ENCODE measurements at places on chromosomes 3 and 15.
A peak's percentile ranks its signal among the peaks of the same experiment; 100 is the strongest.

GRCh38 chr3:39937315-39937714 is 127.9 kb downstream of the MYRIP start:
- no peak for DNase-seq

- DNase-seq = no peak
These were observed 576.3 kb downstream of the NTRK3 start for GRCh38 chr15:87680208-87680607.

- peak; percentile 69 for DNase-seq
These were observed 61.3 kb downstream of the VGLL4 start for GRCh38 chr3:11582191-11582968.

DNA sequence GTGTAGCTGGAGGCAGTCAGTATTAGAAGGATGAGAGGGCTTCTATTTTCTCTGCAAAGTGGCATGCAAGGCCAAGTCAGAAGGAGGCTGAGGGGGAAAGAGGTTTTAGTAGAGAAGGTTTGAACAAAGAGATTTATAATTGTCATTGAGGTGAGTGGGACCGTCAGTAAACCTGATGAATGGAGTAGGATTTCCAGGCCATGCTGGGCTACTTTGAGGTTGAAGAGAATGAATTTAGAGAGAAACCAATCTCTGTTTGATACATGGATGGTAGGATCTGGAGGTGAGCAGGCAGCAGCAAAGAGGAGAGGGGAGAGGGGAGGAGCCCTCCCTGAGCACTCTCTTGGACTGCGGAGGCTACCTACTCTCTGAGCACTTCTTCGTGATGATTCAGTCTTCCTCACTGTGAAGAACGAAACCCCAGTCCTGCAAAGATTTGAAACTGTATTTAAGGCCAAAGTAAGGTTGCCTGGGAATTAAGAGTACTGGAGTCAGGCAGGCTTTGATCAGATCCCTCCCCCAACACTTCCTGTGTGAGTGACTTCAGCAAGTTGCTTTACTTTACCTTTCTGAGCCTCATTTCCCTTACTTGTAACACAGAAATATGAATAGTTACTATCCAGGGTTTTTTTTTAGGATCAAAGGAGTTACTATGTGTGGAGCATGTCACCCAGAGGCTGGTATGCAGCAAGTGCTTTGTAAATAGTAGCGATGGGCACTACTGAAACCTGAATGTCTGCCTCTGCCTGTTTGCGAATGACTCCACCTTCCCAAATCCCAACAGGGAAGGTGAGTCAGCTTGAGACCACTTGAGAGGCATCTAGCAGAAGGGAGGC is 75.8 kb downstream of the RPL39L start:
- DNase-seq = no peak

- DNase-seq = no peak
These were observed 620.3 kb upstream of the AGTR1 start for GRCh38 chr3:148077318-148077923.

- no peak for DNase-seq
These were observed 4.0 kb upstream of the AQR start for GRCh38 chr15:34973512-34973911.

DNA sequence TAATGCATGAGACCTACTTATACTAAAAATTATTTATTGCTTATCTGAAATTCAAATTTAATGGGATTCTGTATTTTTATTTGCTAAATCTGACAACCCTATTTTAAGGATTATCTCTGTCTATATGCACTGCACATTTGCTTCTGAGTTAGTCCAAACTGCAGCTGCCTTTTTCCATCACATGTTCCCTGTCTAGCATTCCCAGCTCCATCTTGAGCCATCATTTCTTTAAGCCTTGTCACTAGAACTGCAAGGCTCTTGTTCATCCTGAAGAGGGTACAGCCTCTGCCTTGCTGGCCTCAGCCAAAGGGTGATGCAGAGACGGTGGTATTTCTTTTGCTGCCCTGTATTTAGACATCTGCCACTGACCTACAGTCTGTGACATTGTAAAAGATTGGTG is 125.8 kb upstream of the STT3B start:
- DNase-seq = no peak

- no peak for DNase-seq
These were observed 89.5 kb downstream of the PTPRG start for GRCh38 chr3:61650719-61651410.

- no peak for DNase-seq
These were observed 39.5 kb downstream of the BTLA start for GRCh38 chr3:112459750-112460149.

- peak; percentile 60 for DNase-seq
These were observed 1.8 kb upstream of the RPP25 start for GRCh38 chr15:74958320-74958907.

GRCh38 chr3:197083486-197083885 is 53.9 kb upstream of the MELTF start:
- DNase-seq = no peak

DNA sequence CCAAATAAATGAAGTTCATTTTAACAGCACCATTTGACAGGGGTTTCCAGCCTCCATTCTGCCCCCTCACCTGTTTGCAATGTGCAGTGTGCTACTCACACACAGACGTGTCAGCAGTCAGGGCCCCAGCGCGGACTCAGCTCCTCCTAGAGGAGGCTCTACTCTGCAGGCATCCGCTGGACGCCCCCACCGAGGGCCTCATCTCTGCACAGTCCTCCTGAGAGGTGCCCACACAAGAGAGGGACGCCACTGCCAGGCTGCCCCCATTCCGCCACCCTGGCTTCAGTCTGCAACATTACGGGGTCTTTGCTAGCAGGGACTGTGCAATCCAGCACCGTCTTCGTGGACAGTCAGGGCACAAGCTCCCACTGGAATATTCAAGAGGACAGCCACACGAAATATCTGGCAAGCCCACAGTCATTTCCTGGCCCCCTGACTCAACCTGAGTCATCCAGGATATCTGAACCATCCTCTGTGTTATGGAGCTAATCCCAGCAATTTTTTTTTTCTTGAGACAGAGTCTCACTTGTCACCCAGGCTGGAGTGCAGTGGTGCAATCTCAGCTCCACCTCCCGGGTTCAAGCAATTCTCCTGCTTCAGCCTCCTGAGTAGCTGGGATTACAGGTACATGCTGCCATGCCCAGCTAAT is 255.0 kb downstream of the OCA2 start:
- DNase-seq = no peak

DNA sequence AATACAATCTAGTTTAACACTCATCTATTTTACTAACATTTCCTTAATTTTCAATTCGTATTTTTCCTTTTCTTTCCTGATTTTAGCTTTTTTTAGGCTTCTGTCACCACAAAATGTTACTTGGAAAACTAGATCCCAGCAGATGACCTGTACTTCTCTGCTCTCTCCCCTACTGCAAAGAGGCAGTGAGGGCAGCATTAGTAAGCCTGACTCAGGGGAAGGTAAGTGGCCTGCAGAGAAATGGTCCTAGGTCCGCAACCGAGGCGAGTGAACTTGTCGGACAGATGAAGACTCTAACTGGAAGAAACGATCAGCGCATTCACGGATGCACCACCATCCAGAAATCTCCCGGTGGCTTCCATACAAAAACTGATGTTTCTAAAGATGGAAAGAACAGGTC is 20.4 kb downstream of the TMEM43 start:
- no peak for DNase-seq

GRCh38 chr15:56040081-56041035 is 46.9 kb upstream of the NEDD4 start:
- peak; percentile 43 for DNase-seq

- no peak for DNase-seq
These were observed 92.8 kb downstream of the SV2B start for GRCh38 chr15:91192690-91193377.

- no peak for DNase-seq
These were observed 164.3 kb downstream of the MCTP2 start for GRCh38 chr15:94395640-94396039.

DNA sequence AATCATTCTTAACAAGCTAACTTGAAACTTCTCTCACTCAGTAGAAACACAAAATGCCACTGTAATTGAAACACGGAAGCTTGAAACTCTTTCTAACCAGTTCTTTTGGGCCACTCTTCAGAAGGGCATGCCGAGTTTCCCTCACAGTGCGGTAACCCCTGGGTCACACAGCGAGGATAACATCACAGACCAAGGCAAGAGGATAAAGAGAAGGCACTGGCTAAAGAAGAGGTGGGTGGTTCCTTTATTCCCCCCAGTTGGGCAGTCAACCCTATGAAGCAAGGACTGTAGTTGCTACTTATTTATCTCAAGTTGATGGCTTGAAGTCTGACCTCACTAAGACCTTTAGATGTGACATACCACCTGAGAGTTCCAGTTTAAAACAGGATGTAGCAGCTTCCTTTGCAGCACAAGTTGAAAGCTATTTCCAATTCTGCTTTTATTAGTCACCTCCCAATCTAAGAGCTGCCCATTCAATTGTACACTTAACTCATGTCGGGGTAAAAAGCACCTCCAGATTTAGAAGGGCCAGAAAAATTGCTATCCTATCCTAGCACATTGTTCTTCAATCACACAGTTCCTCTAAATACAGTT is 272.4 kb downstream of the TIGIT start:
- DNase-seq = no peak
